OCI-M1 (cell line): ENCODE measurements at places on chromosomes 16 and 17.

- no peak for DNase-seq
Observed at GRCh38 chr16:84554627-84555328, 50.3 kb upstream of the MEAK7 start.

DNA sequence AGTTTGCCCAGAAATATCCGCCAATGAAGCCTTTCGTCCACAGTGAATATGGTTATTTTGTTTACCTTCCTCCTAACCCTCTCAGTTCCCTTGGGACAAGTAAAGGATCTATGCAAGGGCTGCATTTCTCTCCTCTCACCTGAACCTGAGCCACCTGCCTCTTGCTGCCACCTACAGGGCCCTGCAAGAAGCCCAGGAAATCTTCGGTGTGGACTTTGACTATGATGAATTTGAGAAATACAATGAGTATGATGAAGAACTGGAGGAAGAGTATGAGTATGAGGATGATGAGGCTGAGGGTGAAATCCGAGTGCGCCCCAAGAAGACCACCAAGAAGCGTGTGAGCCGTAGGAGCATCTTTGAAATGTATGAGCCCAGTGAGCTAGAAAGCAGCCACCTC lies 14.0 kb downstream of the SUPT6H start:
- no peak for DNase-seq

- peak; percentile 89 for DNase-seq
Observed at GRCh38 chr17:43900183-43900857, 7.0 kb downstream of the MPP2 start.

- DNase-seq: no peak
Observed at GRCh38 chr16:1082952-1083675, 10.6 kb downstream of the SSTR5 start.

DNA sequence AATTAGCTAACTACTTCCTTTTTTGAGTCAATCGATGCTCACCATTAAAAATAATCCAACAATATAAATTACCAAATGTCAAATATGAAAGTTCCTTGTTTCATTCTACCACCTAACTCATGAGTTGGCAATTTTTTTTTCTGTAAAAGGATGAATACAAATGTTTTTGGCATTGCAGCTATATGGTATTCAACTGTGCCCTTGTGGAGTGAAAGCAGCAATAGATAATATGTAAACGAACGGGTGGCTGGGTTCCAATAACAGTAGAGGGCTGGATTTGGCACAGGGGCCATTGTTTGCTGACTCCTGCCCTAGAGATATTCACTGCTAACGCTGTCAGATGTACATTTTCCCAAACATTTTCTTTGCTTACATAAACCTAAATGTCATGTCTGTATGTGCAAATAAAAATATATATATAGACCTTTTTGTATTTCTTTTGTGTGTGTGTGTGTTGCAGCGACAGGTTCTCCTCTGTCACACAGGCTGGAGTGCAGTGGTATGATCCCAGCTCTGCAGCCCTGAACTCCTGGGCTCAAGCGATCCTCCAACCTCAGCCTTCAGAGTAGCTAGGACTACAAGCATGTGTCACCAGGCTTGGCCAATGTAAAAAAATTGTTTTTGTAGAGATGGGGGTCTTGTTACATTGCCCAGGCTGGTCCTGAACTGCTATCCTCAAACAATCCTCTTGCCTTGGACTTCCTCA lies 73.9 kb downstream of the RPGRIP1L start:
- DNase-seq: no peak

GRCh38 chr17:2227025-2227699 lies 76.4 kb downstream of the SMG6 start:
- no peak for DNase-seq

DNA sequence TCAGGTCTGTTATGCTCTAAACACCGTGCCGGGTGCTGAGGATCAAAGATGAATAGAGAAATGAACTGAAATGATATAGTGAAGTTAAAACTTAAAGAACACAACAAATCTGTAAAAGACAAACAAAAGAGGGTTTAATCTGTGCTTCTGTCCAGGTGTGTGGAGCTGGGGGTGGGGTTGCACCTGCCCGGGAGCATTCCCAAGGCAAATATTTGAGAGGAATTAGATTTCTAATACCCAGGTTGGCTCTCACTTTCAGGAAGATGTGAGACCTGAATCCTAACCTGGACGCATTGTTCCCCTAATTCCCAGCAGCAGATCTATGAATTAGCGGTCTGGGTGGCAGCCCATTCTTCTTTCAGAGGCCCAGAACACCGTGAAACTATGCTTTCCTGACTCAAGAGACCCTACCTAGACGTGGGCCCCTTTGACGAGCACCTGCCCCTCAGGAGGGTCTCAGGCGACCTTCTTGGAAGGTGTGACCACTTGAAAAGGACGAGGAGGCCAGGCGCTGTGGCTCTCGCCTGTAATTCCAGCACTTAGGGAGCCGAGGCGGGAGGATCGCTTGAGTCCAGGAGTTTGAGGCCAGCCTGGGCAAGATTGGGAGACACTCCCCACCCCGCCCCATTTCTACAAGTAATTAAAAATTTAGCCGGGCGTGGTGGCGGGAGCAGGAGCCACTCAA lies 677 bp upstream of the RANGRF start:
- DNase-seq: no peak

- no peak for DNase-seq
Observed at GRCh38 chr16:8511464-8511863, 78.8 kb downstream of the TMEM114 start.

GRCh38 chr16:67397036-67397801 lies 3.9 kb upstream of the TPPP3 start:
- DNase-seq: no peak

GRCh38 chr17:57463103-57463885 lies 207.0 kb downstream of the MSI2 start:
- no peak for DNase-seq

DNA sequence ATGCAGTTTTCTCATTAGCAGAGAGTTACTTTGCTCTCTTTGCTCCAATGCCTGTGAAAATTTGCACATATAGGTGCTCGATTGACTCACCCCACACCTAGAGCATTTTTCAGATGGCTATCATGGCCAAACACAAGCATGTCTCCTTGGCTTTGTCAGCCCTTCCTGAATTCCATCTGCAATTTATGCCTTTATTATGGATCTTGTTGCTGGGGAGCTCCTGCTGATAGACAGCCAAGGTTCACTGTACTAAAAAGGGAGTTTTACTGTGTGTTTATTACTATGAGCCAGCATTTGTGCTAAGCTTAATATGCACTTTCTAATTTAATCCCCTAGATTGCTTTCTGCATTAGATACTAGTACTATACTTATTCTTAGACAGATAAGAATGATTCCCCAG lies 93.3 kb downstream of the TOX3 start:
- DNase-seq: no peak

- no peak for DNase-seq
Observed at GRCh38 chr17:62998166-62998565, 32.1 kb downstream of the TANC2 start.

- no peak for DNase-seq
Observed at GRCh38 chr17:73594025-73594424, 50.2 kb downstream of the SDK2 start.

DNA sequence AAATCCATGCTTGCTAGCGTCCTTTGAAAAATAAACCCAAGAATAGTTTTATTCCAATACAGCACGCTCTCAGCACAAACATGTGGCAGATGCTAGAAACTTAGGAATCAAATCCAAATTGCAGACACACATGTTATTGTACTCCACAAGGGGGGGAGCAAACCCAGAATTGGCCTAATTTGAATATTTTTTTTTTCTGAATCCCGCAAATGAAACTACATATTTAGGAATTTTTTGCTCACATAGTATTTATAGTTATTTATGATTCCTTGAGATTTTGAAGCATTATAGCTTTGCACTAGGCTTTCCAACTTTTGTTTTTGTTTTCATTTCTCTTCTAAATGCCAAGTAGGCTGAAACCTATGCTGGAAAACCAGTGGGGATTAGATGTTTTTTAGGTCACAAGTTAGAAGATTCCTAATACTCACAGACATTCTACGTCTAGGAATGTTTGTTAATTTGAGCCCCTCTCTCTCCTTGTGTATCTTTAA lies 59.3 kb upstream of the CDH11 start:
- DNase-seq: no peak

DNA sequence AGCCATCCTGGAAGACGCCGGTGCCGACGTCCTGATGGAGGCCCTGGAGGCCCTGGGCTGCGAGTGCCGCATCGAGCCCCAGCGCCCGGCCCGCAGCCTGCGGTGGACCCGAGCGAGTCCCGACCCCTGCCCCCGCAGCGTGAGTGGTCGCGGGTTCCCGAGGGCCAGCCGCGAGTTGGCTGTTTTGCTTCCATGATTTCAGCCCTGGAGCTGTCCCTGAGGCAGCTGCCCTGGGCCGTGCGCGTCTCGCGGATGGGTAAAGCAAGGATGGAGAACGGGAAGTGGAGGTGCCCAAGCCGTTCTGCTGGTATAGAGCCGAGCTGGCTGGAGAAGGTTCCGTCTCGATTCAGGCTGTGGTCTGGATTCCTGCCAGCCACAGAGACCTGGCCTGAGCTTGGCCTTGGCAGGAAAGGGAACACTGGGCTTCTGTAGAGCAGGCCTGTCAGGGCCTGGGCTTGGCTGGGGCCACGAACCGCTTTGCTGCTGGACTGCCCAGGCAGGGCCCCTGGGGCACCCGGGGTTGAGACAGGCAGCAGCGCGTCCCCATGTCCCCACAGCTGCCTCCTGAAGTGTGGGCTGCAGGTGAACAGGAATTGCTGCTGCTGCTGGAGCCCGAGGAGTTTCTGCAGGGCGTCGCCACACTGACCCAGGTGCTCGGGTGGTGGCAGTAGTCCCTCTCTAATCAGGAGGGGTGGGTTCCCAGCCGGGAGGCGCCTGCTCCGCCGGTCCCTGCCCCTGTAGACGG lies 941 bp upstream of the MRPS34 start:
- peak; percentile 52 for DNase-seq

DNA sequence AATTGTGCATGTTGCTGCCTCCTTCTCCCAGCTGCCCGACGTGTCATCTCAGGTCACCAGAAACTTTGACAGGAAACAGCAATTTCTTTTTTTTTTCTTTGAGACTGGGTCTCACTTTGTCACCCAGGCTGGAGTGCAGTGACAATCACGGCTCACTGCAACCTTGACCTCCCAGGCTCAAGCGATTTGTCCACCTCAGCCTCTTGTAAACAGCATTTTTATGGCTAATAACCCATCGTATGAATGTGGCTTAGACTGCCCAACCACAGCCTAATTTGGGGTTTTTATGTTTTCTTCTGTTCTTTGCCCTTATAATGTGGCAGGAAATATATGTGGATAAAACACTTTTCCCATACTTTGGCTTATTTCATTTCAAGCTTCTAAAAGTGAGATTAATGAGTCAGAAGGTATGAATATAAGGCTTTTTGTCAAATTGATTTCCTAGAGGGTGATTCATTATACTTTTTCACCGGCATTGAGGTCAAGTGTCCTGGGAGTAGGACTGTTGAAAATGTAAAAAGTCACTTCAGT lies 31.0 kb upstream of the SLC5A10 start:
- no peak for DNase-seq

- peak; percentile 89 for DNase-seq
Observed at GRCh38 chr16:84138824-84139627, 6.0 kb downstream of the HSDL1 start.

DNA sequence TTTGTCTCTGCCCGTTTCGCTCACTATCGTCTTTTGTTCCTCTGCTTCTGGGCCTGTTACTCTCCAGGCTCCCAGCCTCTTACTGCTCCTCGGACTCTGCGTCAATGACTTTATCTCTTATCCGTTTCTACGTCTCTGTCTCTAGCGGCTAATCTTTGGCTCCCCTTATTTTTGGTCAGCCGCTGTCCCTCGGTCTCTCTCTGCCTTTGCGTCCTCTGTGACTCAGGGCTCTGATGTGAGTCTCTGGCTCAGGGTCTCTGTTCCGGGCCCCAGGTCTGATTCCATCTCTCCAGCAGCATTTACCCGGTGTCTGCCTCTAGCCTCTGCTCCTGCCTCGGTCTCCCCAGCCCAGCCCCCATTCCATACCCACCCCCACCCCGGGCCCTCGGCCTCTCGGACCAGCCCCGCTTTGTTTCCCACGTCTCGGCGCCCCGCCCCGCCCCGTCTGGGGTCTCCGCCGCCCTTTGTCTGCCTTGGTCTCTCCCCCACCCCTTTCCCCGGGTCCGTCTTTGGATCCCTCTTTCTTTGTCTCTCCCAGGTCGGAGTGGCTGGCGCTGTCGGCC lies 547 bp upstream of the ZNF48 start:
- peak; percentile 72 for DNase-seq

- DNase-seq: no peak
Observed at GRCh38 chr16:22624038-22624799, 113.5 kb downstream of the NPIPB5 start.

- peak; percentile 79 for DNase-seq
Observed at GRCh38 chr17:77453613-77454241, 313.0 kb downstream of the SEC14L1 start.

GRCh38 chr16:67268136-67268579 lies 11.2 kb upstream of the PLEKHG4 start:
- peak; percentile 97 for DNase-seq
